ENCODE measurements at places on chromosomes 11 and 22.

DNA sequence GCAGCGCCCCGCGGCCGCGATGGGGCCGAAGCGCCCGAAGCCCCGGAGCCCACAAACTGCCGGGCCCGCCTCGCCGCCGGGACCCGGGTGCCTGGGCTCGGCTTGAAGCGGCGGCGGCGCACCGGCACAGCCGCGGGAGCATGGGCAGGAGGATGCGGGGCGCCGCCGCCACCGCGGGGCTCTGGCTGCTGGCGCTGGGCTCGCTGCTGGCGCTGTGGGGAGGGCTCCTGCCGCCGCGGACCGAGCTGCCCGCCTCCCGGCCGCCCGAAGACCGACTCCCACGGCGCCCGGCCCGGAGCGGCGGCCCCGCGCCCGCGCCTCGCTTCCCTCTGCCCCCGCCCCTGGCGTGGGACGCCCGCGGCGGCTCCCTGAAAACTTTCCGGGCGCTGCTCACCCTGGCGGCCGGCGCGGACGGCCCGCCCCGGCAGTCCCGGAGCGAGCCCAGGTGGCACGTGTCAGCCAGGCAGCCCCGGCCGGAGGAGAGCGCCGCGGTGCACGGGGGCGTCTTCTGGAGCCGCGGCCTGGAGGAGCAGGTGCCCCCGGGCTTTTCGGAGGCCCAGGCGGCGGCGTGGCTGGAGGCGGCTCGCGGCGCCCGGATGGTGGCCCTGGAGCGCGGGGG, 346 bp downstream of the FJX1 start:
- peak; percentile 77 for DNase-seq

- no peak for DNase-seq
Observed at GRCh38 chr11:78022397-78023396, at the start of gene KCTD14. TSS of gene KCTD14 (minus strand) at chr11:78023276. CDS start at chr11:78023249, 27 bp downstream.

- DNase-seq, result no peak
Observed at GRCh38 chr11:102229510-102230123, 87.7 kb upstream of the BIRC3 start.

GRCh38 chr11:95305705-95306104, 74.7 kb upstream of the SESN3 start:
- DNase-seq, result no peak

DNA sequence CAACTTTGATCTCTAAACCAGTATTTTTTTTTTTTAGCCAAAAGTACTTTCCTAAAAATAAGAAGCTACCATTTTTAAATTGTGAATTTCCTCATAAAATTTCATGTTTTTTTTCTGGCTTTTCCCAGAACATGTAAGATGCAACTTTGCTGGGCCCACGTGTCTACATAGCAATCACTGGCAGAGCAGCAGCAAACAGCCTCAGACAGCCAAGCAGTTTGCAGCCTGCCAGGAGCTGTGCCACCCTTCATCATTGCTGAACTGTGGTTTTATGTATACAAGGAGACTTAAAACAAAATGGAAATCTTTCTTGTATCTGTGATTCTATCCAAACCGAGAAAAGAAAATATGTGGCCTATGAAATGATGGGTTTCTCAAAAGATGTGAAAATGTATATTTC, 110.2 kb downstream of the GRIA4 start:
- no peak for DNase-seq

DNA sequence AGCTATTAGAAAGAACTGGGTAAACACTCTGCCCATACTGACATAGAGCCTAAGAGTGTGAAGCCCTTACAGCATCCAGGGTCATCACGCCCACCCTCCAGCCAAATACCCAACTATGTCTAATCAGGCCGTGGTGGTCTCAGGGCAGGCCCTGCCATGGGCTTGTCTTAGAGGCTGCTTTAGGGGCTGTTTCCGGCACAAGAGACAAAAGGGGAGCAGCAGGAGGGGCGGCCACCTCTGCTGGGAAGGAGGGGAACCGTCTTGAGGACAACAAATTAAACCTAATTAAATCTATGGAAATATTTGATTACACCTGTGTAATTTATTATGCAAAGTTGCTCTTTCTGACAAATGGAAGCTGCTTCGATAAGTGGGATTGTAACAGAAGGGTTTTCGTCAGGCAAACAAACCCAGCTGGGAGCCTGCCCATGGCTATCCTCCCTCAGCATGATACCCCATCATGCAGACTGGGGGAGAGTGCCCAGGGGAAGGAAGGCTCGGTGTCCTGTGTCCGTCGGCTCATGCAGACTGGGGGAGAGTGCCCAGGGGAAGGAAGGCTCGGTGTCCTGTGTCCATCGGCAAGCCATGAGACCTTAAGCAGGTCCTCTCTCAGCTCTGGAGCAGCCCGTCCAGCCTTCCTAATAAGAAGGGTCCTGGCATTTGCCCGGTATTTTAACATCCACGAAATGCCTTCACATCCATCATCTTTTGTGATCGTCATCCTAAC, 163.6 kb upstream of the B3GAT1 start:
- peak; percentile 59 for DNase-seq

GRCh38 chr11:86486261-86487030, 111.8 kb downstream of the CCDC81 start:
- peak; percentile 80 for DNase-seq

GRCh38 chr11:28615542-28615941, 507.4 kb downstream of the METTL15 start:
- DNase-seq, result no peak

- no peak for DNase-seq
Observed at GRCh38 chr11:76419896-76420295, 24.9 kb upstream of the EMSY start.

- no peak for DNase-seq
Observed at GRCh38 chr11:60761436-60762190, 4.9 kb downstream of the MS4A15 start.

GRCh38 chr11:32549611-32550187, 33.9 kb upstream of the EIF3M start:
- no peak for DNase-seq

GRCh38 chr11:73189723-73190556, 28.1 kb upstream of the P2RY2 start:
- DNase-seq, result no peak

DNA sequence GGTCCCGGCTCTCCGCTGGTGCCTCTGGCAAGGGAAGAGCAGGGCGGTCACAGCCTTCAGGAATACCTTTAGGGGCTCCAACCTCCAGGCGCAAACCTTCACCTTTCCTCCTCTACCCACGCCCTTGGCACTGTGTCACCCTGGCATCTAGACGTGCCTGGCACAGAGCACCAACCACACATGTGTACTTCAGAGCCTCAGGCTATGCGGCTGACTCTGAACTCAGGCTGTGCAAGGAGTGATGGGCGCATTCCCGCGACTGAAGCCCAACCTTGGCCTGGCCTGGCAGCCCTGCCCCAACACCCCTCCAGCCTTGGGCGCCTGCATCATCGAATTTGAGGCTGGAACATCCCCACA, 11.4 kb downstream of the SCARF2 start:
- peak; percentile 47 for DNase-seq
